CD4-positive, alpha-beta T cell (primary cell): ENCODE measurements at places on chromosomes 1 and 21. TPM values are rescaled to one million over a fixed set of nuclear protein-coding genes. Genes with fewer than 3 reads are reported as not detected.

DNA sequence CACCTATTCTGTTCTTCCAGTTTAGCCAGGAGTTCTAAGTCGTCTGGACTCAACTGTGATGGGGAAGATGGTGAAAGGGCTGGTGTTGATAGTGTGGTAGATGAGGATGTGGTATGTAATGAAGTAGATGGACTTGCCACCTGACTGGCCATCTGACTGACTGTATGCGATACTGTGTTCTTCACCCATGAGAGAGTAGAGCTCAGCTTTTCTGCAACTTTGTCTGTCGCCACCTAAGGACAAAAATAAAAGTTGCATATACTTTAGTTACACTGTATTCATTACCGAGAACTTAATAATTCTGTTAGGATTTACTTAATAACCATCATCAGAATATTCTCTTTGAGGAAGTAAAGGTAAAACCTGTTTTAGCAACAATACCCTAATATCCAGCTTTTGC is 48.5 kb downstream of the EVI5 start:
- no peaks in the 10 kb centered on the region for H3K27me3 ChIP-seq
- H3K27ac ChIP-seq, result no peak overlapping the region
- no peaks in the 10 kb centered on the region for H3K36me3 ChIP-seq
- no peak for DNase-seq
- H3K4me1 ChIP-seq, result no peaks in the 10 kb centered on the region
- H3K4me3 ChIP-seq, result no peak overlapping the region

GRCh38 chr1:2882966-2883696 is 81.6 kb upstream of the TTC34 start:
- no peak overlapping the region for H3K4me3 ChIP-seq
- H3K27ac ChIP-seq, result no peak overlapping the region
- no peaks in the 10 kb centered on the region for H3K36me3 ChIP-seq
- H3K27me3 ChIP-seq, result peaks cover 4% of the 10 kb centered on the region
- no peaks in the 10 kb centered on the region for H3K4me1 ChIP-seq

DNA sequence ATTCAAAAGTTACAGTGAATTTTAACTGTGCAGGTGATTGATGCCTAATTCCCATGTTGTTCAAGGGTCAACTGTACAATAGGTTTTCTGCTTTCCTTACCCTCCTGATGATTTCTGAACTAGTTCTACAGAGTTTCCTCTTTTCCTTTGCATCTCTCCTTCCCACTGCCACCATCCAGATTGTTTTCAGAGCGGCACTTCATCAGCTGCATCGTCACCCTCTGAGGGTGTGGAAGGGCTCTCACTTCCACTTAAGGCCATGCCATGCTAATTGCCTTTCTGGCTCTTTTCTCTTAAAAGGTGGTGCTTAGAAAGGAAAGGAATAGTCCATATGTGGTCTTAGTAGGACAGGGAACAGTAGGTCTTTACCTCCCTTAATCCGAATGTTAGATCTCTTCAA is 39.1 kb downstream of the DISC1 start:
- no peaks in the 10 kb centered on the region for H3K4me1 ChIP-seq
- H3K27me3 ChIP-seq, result no peaks in the 10 kb centered on the region
- no peaks in the 10 kb centered on the region for H3K36me3 ChIP-seq
- no peak overlapping the region for H3K27ac ChIP-seq
- H3K4me3 ChIP-seq, result no peak overlapping the region
- DNase-seq, result no peak

DNA sequence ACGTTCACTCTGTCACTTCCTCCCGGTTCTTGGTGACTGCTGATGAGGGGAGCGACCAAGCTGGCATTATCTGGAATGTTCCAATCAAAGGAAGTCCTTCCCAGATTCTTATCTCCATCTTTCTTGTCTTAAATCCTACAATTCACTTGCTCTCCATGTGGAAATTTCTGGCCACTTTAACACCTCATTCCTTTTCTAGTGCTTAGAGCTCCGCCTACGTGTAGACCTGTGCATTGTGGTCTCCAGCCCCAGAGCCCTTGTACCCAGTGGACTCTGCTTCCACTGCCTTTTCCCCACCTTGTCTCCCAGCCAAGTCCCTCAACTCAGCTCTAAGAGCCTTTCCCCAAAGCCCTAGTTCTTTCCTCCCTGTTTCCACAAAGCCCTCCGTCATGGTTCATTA is 12.2 kb upstream of the KLHDC7A start:
- no peaks in the 10 kb centered on the region for H3K36me3 ChIP-seq
- no peaks in the 10 kb centered on the region for H3K27me3 ChIP-seq
- no peak overlapping the region for H3K4me3 ChIP-seq
- no peak for DNase-seq
- no peak overlapping the region for H3K27ac ChIP-seq

DNA sequence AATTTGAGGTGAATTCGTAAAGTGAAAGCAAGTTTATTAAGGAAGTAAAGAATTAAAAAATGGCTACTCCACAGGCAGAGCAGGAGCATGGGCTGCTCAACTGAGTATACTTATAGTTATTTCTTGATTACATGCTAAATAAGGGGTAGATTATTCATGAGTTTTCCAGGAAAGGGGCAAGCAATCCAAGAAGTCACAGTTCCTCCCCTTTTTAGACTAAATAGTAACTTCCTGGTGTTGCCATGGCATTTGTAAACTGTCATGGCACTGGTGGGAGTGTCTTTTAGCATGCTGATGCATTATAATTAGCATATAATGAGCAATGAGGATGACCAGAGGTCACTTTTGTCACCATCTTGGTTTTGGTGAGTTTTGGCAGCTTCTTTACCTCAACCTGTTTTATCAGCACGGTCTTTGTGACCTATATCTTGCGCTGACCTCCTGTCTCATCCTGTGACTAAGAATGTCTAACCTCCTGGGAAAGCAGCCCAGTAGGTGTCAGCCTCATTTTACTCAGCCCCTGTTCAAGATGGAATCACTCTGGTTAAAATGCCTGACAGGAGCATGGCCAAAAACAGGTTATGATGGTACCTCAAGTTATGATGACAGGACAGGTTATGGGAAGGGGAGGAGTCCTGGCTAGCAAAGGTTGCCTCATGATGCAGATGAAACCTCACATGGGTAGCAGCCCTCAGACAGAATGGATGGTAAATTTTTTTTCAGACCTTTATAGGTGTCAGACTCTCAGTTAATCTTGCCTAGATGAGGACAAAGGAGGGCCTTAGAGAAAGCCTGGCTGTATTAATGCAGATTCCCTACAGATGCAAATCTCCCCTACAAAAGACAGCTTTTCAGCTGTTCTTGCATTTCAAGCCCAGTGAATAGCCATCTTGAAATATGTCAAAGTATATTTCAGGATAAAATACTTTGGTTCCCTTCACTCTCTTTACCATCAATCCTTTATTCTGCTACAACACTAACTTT is 49.7 kb downstream of the SIPA1L2 start:
- DNase-seq, result no peak
- H3K36me3 ChIP-seq, result no peaks in the 10 kb centered on the region
- H3K4me3 ChIP-seq, result no peak overlapping the region
- no peak overlapping the region for H3K27ac ChIP-seq

DNA sequence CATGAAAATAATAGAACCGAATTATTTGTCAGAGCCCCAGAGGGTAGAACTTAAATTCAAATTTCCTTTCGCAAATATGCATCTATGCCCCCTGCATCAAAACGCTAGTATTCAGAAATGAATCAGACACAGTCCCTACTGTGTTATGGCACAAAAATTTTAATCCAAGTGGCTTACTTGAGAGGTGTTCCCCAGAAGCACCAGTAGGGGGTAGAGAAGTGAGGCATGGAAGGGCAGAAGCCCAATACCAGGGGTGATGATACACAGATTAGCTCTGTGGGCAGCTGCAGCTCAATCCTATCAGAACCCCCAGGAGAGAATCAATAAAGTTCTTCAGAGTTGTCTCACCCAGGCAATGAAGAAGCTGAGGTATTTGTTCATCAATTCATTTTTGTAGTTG is 342.2 kb downstream of the OMA1 start:
- no peaks in the 10 kb centered on the region for H3K4me1 ChIP-seq
- H3K4me3 ChIP-seq, result no peak overlapping the region
- H3K27ac ChIP-seq, result no peak overlapping the region
- H3K36me3 ChIP-seq, result no peaks in the 10 kb centered on the region
- no peak for DNase-seq

- no peak overlapping the region for H3K4me3 ChIP-seq
- DNase-seq, result no peak
- no peaks in the 10 kb centered on the region for H3K27me3 ChIP-seq
- H3K27ac ChIP-seq, result no peak overlapping the region
- H3K4me1 ChIP-seq, result no peaks in the 10 kb centered on the region
Measured at GRCh38 chr21:26123012-26123411, 47.6 kb downstream of the APP start.

- peaks cover 2% of the 10 kb centered on the region for H3K27me3 ChIP-seq
- H3K36me3 ChIP-seq, result no peaks in the 10 kb centered on the region
- peaks cover 5% of the 10 kb centered on the region for H3K4me1 ChIP-seq
- H3K4me3 ChIP-seq, result no peak overlapping the region
Measured at GRCh38 chr21:35438643-35439404, 389.7 kb upstream of the RUNX1 start.

DNA sequence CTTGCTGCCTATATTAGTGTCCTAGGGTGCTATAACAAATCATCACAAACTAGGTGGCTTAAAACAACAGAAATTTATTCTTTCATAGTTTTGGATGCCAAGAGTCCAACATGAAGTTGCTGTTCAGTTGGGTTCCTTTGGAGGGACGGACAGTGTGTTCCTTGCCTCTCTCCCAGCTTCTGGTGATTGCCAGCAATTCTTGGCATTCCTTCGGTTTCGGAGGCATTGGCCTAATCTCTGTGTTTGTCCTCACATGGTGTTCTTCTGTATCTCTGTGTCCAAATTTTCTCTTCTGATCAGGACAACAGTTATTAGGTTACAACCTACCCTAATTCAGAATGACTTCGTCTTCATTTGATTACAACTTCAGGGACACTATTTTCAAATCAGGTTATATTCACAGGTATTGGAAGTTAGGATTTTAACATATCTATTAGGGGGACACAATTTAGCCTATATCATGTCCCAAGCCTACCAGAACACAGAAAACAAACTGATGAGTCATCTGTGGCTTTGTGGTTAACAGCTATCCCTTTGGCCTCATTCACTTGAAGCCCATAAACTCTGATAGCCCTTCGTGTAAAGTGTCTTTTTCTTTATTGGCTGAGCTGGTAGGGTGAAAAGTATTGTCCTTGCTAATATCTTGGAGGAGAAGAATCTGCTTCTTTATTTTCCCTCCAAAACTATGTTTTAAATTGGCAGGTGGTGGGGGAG is 83.2 kb upstream of the PAPPA2 start:
- no peak overlapping the region for H3K4me3 ChIP-seq
- H3K4me1 ChIP-seq, result no peaks in the 10 kb centered on the region
- no peak overlapping the region for H3K27ac ChIP-seq
- no peaks in the 10 kb centered on the region for H3K27me3 ChIP-seq

GRCh38 chr21:36565540-36565939 is 85.6 kb upstream of the CLDN14 start:
- no peak for DNase-seq
- no peaks in the 10 kb centered on the region for H3K36me3 ChIP-seq
- no peak overlapping the region for H3K27ac ChIP-seq
- no peak overlapping the region for H3K4me3 ChIP-seq

GRCh38 chr1:35756064-35756463 is 13.7 kb downstream of the CLSPN start:
- no peak overlapping the region for H3K4me3 ChIP-seq
- no peaks in the 10 kb centered on the region for H3K4me1 ChIP-seq
- H3K27me3 ChIP-seq, result no peaks in the 10 kb centered on the region

DNA sequence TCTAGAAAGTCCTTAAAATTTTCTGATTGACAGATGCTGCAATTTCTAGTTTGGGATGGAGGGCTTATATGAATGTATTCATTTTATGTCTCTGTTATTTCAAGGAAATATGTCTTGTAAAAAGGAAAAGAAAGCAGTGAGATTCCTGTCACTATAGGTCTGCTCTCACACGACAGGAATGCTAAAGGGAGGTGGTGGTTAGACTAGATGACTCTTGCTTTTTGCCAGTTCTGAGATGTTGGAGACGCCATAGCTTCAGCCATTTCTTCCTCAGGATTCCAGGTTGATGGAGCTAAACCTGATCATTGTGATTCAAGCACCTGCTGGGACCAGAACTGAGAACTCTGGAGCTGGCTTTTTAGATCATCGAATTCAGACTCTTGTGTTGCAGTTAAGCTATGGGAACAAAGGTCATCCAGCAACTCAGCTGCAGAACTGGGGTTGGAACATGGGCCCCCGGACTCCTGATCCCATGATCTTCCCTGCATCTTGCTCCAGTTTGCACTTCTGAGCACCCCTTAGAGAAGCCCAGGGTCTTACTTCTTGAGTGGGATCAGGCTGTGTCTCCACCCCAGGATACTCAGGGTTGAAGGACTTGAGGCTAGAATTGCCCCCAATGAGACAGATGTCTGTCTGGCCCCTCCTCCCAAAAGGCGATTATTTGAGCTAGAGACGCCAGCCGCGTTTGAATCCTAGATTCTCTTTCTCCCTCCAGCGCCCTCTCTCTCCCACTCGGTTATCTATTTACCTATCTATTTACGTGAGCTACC is 46.7 kb upstream of the FOXO6 start:
- H3K4me3 ChIP-seq, result no peak overlapping the region
- no peak overlapping the region for H3K27ac ChIP-seq
- no peaks in the 10 kb centered on the region for H3K4me1 ChIP-seq
- no peaks in the 10 kb centered on the region for H3K27me3 ChIP-seq
- H3K36me3 ChIP-seq, result no peaks in the 10 kb centered on the region

- H3K27ac ChIP-seq, result no peak overlapping the region
- no peaks in the 10 kb centered on the region for H3K27me3 ChIP-seq
- no peak for DNase-seq
Measured at GRCh38 chr1:27545271-27545670, 55.3 kb upstream of the WASF2 start.

- H3K27ac ChIP-seq, result no peak overlapping the region
- no peaks in the 10 kb centered on the region for H3K4me1 ChIP-seq
- H3K36me3 ChIP-seq, result no peaks in the 10 kb centered on the region
Measured at GRCh38 chr1:218361298-218362065, 16.3 kb downstream of the TGFB2 start.

DNA sequence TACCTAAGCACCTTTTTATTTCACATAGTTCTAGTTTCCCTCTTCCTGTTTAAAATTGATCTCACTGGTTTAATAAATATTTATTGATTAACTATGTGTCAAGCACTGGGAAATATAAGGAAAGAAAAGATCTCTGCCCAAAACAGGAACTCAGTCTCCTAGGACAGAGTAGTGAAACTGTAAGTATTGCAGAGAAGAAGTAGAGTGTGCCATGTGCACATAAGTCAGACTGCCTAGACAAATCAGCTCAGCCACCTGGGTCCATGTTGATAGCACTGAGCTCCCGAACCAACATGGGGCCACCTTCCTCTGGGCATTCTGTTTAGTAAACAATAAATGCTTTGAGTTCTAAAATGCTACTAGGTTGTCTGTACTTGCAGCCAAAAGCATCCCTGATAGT is 9.8 kb upstream of the SSX2IP start:
- no peak for DNase-seq
- peaks cover 9% of the 10 kb centered on the region for H3K27me3 ChIP-seq
- H3K36me3 ChIP-seq, result no peaks in the 10 kb centered on the region
- no peak overlapping the region for H3K27ac ChIP-seq
- H3K4me1 ChIP-seq, result no peaks in the 10 kb centered on the region

- no peak within 1 kb of the TSS for H3K27ac ChIP-seq
- DNase-seq, result no peak
- peaks cover 8% of the 10 kb centered on the region for H3K27me3 ChIP-seq
- no peak within 1 kb of the TSS for H3K4me3 ChIP-seq
Measured at GRCh38 chr1:110519125-110519810, at the start of gene KCNA10. TSS of gene KCNA10 (minus strand) at chr1:110519175. CDS start at chr1:110518787, 388 bp downstream.

The FCER1G gene
- total RNA-seq, result 2.0 TPM

The MAEL gene
- not detected for total RNA-seq

The INAVA gene
- 0.22 TPM for total RNA-seq

The IFI44 gene
- 67.4 TPM for total RNA-seq

The HES3 gene
- total RNA-seq, result not detected

The CR1L gene
- not detected for total RNA-seq

The ZNF670 gene
- total RNA-seq, result 0.28 TPM

The TRMT13 gene
- total RNA-seq, result 6.3 TPM

The SLC44A3 gene
- total RNA-seq, result 0.36 TPM

The DPT gene
- total RNA-seq, result not detected

The SLFNL1 gene
- 0.08 TPM for total RNA-seq

The SMG5 gene
- total RNA-seq, result 51.6 TPM

The SCCPDH gene
- 2.6 TPM for total RNA-seq
